ENCODE measurements at places on chromosomes 7 and 10.

DNA sequence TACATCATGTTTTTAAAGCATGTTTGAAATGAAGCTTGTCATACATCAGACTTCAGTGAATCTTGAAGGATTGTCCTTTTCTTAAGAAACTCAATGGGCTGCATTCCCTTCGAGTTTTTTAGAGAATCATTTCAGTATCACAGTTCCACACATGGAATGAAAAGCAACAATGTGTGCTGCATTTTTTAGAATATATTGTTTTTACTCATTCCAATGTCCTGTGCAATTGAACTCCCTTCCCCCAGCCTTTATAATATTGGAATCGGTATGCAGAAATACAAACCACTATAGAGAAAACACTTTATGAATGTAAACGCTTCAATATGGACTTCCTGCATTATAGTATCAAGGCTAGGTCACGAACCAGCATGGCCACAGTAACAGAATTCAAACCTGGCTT lies 634.4 kb downstream of the GATA3 start:
- DNase-seq: no peak

DNA sequence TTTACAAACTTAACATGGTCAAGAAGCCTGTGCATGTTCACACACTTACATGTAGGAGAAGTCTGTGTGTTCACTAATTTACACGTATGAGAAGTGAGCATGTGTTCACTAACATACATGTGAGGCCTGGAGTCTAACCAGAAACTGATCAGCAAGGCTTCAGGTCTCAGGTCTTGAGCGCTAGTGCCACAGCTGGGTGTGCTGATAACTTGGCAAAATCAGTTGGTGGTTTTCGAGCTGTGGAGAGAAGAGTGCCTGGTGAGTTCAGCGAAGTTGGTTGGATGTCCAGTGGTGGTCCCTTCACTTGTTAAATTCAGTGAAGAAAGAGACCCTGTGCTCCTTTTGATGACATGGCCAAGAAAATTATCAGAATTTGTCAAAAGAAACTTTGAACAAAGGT lies 98.7 kb downstream of the CELF2 start:
- no peak for DNase-seq

DNA sequence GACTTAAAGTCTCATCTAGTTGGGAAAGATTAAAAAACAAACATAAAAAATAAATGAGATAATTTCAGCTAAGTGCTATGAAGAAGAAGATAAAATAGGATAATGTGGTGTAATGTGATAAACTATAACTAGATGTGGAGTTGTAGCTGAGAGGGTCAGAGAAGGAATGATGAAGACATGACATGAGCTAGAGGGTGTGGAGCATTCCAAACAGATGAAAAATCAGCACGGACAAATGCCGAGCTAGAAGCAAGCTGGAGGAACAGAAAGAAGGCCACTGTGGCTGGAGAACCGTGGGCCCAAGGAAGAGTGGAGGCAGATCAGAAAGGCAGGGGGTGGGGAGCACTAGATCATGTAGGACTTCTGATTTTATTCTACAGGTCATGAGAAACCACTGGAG lies 70.6 kb downstream of the CDK6 start:
- no peak for DNase-seq

- DNase-seq: no peak
Observed at GRCh38 chr7:118642396-118642795, 417.9 kb downstream of the ANKRD7 start.

DNA sequence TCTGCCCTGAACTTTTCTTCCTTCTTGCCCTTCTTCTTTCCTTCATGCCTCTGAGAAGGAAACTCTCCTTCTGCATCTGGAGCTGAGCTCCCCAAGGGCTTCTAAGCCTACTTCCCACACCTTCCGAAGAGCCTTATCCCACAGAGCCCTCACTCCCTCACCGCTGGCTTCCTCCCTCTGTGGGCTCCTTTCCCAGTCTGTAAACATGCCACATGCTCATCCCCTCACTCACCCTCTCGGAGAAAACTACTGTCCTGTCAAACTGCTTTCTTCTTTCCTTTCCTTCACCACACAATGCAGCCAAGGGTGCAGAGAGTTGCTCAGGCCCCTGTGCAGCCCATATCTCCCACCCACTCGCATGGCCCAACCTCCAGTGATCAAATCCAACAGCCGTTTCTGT lies 18.1 kb downstream of the ANKRD16 start:
- DNase-seq: no peak

DNA sequence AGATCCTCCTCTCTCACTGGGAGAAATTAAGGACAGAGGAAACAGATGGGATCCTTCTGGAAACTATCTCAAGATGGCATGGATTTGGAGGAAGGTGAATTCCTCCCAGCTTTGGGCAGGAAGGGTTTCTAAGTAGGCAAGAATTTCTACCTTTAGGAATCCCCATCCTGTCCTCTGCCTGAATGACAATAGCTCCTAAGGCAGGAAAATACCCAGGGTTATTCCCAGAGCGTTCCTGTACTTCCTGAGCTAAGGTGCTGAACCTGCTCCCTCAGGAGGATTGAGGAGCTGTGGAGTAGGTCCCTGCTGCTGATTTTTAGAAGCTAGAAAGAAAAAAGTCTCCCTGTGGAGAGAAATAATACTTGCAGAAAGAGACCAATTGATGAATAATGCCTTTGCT lies 568 bp downstream of the MGAM2 start:
- DNase-seq: no peak

All from activated CD4-positive, CD25-positive, alpha-beta regulatory T cell (primary cell).